ENCODE measurements at places on chromosomes 5 and 9.

- no peak for DNase-seq
Measured at GRCh38 chr9:89853161-89853560, 248.3 kb downstream of the GADD45G start.

- no peak for DNase-seq
Measured at GRCh38 chr9:24132244-24132643, 306.2 kb upstream of the ELAVL2 start.

GRCh38 chr5:116571568-116572349 is 2.9 kb downstream of the SEMA6A start:
- DNase-seq: no peak

GRCh38 chr9:14525856-14526255 is 167.4 kb downstream of the ZDHHC21 start:
- no peak for DNase-seq

- no peak for DNase-seq
Measured at GRCh38 chr9:80157561-80157983, 585.8 kb downstream of the TLE4 start.

- DNase-seq: peak; percentile 77
Measured at GRCh38 chr9:128786681-128787601, at the start of gene TBC1D13. Gene TBC1D13 (plus strand): TSS chr9:128787253. CDS start chr9:128787354, 101 bp downstream.

GRCh38 chr9:137228506-137228967 is 1.2 kb downstream of the RNF224 start:
- DNase-seq: no peak

All from activated naive CD8-positive, alpha-beta T cell treated with anti-CD3 and anti-CD28 coated beads, Interleukin-2, amount 50 U/mL, for 16 hours (primary cell).